Sigmoid colon (tissue), 7 donors: ENCODE measurements at places on chromosomes 4 and X.

DNA sequence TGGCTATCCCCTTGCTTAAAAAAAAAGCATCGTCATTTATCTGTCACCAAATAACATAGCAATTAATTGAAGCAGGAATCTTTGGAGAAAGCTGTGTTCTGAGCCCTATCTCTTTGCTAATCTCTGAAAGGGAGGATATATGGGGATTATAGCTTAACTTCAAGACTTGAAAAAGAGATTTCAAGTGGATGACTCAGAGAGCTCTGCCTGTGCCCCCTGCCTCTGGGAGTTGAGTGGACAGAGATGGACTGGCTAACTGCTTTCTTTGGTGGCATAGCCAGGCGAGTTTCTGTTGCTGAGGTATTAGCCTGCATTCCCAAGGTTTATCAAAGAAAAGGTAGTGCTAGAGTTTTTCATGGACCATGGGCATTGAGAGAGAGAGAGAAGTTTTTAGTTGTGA, 91.6 kb downstream of the DDIT4L start:
- DNase-seq, result no peak

DNA sequence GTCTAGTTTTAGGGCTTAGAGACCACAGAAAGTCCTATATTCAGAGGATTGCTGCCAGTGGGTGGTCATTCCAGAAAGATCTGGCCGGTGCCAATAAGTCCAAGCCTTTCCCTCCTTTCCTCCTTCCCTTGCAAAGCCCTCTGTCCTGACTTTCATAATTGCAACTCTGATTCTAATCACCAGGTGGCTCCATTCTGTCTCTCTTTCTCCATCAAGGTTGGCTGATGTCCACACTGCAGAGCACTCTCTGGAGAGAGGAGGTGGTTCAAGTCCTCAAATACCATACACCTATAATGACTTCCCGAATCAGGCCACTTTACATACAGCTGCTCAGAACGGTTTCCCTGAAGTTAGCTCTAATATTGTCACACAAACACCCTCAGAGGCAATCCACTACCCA, 22.4 kb upstream of the ARMCX4 start:
- no peak for DNase-seq

DNA sequence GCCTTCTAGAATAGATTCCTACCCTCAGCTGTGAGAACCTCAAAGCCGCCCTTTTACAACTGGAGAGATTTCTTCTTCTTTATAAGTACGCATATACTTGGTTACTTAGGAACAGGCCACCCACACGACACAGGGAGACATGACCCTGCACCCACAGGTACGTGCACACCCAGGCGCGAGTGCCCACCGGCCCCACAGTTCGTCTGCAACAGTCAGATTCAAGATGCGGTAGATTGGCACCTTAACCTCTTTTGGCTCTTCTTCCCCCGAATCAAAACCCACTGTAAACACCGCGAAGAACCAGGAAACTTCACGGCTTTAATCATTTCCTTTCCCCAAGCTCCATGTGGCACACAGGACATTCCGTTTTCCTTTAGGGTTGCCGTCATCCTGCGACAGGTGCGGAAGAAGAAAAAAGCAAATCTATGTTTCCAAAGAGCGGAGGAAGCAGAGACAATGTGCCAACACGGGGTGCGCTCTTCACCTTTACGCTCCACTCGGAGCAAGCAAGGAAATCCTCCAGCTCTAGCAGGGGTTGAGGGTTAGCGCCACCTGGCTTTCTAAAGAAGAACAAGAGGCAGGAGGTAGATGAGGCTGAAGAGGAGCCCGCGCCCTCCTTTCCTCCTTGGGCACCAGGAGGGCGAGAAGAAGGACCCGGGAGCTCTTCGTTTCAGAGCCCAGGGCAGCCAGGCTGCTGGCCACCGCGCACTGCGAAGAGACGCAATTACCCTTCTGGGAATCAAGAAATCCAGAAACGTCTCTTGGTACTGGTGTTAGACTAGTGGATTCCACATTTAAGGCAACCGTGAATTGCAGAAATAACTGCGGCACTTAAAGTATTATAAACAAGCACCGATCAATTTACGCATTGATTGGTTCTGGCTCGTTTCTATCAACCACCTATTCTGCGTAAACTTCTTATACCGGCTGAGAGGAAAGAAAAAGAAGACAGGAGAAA, 35.7 kb downstream of the HAND2 start:
- DNase-seq, result peak; percentile 87

DNA sequence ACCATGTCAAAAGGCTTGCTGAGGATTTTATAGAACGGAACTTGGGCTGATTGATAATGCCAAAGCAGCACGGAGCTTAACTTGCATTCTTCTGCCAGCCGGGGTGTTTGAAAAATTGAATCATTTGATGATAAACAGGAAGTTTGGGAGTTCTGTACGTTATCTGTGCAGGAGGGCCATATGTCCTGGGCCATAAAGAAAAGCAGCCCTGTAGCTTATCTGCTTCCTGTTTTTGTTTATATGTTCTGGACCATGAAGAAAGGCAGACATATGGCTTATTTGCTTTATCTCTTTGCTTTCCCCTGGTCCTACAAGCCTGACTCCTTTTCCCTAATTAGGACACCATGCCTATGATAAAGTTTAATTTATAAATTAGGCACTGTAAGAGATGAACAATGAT, 62.4 kb downstream of the HOPX start:
- DNase-seq, result no peak

DNA sequence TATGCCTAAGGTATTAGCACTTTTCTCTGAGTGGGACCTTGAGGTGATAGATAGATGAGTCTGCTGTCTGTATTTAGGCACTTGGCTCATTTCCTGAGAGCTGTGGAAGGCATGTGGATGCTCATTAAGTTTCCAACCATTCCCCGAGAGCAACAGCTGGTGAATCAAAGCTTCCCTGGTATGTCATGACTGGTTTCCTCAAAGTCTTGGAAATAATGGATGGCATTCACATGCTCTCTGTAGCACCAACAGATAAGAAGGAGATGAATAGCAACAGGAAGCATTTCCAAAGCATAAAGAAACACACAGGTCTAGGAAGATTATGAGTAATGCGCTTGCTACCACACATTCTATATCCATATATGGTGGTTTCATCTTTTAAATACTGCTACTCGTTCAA, 118.3 kb upstream of the ETNPPL start:
- no peak for DNase-seq

DNA sequence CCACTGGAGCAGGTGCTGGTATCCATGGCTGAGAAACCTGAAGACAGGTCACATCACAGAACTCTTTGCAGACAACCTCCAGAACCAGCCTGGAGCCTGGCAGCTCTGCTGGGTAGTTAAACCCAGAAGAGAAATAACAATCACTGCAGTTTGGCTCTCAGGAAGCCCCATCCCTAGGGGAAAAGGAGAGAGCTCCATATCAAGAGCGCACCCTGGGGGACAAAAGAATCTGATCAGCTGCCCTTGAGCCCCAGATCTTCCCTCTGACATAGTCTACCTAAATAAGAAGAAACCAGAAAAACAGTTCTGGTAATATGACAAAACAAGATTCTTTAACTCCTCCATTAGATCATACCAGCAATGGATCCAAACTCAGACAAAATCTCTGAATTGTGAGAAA, 823.2 kb upstream of the FRG1 start:
- no peak for DNase-seq

DNA sequence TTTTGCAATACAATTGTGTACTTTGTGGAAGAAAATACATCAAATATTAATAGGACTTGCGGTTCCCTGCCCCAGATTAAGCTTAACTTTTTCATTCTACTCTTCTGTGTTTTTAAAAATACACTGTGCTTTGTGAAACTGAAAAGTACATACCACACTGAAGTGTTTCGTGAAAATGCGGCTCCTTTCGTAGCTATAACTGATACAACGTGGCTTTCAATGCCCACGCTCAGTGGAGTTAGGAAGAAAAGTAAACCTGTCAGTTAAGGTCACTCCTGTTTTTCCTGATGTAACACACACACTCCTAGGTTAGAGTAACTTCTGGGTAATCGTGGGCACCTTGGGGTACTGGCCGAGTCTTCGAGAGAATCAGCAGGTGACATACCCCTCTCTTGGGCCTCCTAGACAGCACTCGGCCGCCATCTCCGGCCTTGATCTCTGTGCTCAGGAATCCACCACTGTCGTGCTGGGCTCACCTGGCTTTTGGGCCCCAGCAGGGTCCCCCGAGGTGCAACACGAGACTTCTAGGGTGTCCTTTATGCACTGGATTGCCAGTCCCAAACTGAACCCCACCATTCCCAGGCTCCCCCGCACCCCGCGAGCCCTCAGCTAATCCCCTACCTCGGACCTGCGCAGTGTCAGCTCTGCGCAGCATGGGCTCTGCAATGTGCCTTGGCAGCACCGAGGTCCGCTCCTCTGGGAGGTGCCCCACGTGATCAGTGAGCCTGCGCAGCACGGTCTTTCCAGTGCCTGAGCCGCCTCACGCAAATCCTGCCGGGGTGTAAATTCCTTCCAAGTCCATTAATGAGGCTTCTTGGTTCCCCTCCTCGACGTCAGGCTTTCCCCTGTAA, 162.6 kb upstream of the INTU start:
- no peak for DNase-seq
